Tibial nerve (tissue), 4 donors: ENCODE measurements at places on chromosomes 11 and 22.

DNA sequence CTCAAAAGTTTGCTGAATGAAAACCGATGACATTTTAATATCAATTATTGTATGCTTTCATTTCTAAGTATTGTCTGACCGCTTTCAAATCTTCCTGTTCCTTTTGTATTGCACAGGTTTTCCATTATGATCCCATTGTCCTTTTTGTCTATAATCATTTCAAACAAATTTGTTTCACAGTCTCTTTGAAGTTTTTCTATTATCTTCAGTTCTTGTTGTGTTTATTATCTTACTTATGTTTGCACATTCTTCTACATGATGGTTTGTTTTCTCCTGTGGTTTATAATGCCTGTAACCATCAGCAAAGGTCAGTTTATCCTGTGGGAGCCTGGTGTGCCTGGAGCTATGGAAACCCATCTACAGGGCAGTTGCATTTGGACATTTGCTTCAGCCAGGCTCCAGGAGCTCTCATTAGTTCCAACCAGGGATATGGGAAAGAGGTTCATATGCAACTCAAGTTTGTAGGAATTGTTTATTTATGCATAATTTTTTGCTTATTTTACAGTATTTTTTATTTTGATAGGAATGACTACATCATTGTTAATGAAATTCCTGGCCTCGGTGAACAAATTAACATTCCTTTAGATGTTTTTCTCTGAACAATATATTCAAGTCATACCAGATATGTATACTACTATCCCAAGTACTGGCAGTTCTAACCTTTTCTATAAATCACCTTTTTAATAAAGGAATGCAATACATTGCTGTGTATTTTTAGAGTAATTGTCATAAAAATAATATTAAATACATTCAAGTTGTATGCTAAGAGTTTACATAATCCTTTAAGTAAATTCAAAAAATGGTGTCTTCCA is 179.2 kb downstream of the SBF2 start:
- no peak for DNase-seq

DNA sequence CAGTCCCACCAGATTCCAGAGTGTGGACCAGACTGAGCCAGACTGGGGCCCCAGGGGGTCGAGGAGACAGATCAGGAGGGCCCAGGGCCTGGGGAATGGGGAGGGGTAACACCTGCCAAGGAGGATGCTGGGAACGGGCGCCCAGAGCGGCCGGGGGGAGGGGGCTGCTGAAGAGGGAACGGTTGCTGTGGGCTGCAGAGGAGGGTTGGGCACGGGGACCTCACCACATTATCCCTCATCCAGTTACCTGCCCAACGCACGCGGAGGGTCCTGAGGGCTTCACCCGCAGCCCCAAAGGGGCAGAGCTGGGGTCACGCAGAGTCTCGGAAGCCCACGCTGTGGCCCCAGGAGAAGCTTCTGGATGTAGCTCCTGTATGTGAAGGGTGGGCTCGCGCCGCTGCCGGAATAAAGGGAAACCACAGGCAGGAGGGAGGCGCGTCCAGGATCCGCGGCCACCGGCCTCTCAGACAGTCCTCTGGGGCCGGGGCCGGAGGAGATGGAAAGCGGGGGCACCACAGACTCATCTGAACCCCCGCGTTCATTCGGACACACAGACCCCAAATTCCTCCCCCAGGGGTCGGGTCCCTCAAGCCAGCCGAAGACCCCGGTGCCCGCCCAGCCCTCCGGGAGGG is 866 bp upstream of the SELENOO start:
- DNase-seq, result no peak

GRCh38 chr11:76825726-76826396 is 34.9 kb upstream of the ACER3 start:
- DNase-seq, result no peak

DNA sequence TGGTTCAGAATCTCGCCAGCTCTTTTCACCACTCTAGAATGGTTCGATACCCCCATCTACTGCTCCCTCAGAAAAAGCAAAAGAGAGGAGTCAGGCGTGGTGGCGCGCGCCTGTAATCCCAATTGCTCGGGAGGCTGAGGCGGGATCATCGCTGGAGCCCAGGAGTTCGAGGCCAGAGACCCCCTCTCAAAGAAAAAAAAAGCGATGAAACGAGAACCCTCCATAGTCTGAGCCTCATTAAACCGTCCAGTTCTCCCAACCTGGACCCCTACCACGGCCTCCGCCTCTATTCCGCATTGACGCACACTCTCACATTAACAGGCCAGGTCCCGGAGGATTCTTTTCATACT is 439 bp downstream of the SPA17 start:
- no peak for DNase-seq

DNA sequence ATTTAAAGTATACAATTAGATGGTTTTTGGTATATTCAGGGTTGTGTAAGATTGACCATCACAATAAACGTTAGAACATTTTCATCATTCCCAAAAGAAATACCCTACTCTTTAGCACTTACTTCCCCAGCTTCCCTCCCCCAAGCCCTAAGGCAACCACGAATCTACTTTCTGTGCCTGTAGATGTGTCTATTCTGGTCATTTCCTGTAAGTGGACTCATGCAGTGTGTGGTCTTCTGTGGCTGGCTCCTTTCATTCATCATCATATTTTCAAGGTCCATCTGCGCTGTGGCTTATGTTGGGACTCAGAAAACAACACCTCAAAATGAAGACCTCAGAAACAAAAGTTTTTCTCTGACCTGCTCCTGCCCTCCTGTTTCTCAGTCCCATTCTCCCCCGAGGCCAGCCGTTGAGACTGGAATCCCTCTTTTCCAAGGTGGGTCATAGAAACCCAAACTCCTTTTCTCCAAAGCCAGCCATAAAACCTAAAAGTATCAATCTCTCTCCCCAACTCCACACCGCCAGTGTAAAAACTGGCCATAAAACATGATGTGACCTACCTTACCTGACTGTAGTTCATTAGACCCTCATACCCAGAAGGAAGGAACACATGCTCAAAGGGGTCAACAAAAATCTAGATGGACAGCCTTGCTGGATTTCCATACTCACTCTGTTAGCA is 12.9 kb upstream of the TMPRSS13 start:
- DNase-seq, result no peak
